CD4-positive, alpha-beta T cell treated with Interleukin-4 for 1 hour (primary cell): ENCODE measurements at places on chromosomes 7 and 10.

- no peak for DNase-seq
Observed at GRCh38 chr7:35707422-35707821, 12.5 kb upstream of the HERPUD2 start.

GRCh38 chr7:119556436-119556835 is 716.5 kb upstream of the KCND2 start:
- DNase-seq, result no peak

DNA sequence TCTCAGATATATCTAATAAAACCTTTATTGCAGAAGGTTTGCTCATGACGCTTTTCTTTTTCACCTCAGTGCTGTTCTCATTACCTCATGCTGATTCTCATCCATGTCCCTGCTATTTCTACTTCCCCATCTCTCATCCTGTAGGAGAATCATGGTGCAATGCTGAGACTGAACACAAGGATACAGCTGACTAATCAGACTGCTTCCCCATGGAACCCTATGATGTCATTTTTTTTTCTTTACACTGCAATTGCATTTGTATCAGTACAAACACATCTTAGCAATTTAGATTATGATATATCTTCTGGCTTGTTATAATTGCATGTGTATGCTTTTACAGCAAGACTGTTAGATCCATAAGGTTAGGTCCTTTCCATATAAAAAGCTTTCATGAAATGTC is 93.7 kb downstream of the SEMA3A start:
- no peak for DNase-seq

GRCh38 chr7:107874605-107875446 is 16.2 kb upstream of the DLD start:
- DNase-seq, result peak; percentile 28

DNA sequence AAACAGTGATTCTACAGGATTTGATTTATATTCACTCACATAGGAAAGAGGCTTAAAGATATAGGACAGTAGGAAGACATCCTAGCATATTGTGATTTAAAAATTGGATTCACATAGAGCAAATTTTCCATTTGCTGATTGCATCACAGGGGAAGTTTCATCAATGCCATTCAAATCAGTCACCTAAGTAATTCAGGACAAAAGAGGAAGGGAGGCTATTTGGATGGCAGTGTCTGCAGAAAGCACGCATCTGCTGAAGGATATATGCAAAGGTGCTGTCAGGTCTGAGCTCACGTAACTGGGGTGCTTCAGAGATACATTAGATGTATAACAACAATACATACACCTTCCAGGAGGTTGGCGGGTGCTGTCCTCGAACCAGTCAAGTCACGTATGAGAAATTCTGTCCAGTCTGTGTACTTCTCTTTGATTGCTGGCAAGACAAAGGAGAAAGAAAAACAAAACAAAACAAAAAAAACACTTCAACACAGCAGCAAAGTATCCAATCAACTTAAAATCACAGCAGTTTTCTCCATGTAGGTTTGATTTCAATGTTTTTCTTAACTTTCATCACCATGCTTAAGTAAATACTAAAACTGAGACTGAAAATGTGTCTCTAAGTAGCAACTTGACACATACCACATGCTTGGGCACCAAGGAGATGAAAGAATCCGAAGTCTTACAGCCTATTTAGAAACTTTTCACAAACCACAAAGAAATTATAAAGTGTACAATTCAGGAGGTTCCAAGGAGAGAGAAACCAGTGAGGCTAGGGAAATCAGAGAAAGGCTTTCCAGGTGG is 125.1 kb downstream of the SFMBT2 start:
- no peak for DNase-seq
